ENCODE measurements at places on chromosomes 12 and 14.

DNA sequence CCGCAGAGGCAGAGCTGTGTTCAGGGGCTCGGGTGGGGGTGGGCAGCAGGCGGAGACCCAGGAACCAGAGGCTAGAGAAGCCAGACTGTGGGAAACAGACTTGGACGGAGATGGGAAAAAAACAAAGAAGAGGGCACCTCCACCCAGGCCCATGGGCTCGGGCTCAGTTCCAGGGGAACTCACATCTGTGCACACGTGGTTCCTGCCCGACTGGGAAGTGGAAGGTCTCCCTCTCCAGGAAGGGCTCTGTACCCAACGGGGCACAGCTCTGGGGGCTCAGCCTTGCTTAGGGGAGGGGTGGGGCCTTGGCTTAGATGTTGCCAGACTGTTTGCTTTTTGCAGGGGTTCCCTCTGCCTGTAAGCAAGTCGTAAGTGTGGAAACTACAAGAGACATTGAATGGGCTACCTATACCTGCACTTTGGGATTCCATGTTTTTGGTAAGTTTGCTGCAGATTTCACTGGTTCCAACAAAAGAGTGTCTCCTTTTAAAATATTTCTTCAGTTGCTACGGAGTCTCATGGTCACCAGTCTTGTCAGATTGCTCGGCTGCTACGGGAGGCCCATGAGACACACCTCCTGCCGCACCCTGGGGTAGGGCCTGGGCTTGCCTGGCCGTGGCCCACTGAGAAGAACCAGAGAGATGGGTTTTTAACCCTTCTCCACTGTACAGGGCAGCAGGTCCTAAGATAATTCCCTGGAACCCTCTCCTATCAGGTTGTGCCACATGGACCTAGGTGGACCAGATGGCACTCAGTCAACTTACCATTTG lies 127.6 kb upstream of the EVL start:
- DNase-seq, result no peak

- DNase-seq, result peak; percentile 70
Measured at GRCh38 chr14:56333359-56334292, 215.4 kb downstream of the PELI2 start.

- peak; percentile 43 for DNase-seq
Measured at GRCh38 chr12:128069359-128069997, 197.5 kb upstream of the TMEM132C start.

GRCh38 chr14:103606963-103607668 lies 21.9 kb upstream of the KLC1 start:
- DNase-seq, result peak; percentile 51

- DNase-seq, result no peak
Measured at GRCh38 chr14:54606178-54606577, 39.2 kb downstream of the SAMD4A start.

GRCh38 chr14:102318781-102319276 lies 717 bp upstream of the ZNF839 start:
- no peak for DNase-seq

DNA sequence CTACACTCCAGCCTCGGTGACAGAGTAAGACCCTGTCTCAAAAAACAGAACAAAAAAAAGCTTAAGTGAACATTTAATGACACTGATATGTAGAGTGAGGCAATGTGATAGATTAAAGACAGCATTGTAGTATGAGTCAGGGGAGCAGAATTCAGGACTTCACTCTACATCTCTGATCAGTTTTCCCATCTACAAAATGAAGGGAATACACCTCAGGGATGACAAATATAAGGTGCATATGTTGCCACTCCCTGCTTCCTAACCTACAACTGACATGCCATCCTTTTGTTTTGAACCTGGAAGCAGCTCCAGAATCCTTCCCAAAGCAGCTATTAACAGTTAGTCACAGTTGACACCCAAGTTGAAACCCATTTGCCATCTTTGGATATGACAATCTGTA lies 30.9 kb upstream of the STRN3 start:
- DNase-seq, result no peak

DNA sequence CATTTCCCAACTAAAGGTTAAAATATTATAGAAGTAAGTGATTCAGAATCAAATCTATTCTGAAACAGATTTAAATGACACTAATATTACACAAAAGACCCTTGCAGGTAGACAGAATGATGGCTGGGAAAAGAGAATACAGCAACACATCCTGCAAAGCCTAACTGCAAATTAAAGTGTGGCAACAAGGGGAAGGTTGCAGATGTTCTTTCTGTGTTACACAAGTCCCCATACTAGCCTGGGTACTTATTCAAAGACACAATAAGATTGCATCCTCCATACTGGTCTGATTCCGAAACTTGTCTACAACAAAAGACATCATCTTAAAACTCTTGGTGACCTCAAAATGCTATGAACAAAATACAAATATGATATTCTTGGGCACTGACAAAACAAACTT lies 50.5 kb downstream of the R3HDM2 start:
- DNase-seq, result no peak

DNA sequence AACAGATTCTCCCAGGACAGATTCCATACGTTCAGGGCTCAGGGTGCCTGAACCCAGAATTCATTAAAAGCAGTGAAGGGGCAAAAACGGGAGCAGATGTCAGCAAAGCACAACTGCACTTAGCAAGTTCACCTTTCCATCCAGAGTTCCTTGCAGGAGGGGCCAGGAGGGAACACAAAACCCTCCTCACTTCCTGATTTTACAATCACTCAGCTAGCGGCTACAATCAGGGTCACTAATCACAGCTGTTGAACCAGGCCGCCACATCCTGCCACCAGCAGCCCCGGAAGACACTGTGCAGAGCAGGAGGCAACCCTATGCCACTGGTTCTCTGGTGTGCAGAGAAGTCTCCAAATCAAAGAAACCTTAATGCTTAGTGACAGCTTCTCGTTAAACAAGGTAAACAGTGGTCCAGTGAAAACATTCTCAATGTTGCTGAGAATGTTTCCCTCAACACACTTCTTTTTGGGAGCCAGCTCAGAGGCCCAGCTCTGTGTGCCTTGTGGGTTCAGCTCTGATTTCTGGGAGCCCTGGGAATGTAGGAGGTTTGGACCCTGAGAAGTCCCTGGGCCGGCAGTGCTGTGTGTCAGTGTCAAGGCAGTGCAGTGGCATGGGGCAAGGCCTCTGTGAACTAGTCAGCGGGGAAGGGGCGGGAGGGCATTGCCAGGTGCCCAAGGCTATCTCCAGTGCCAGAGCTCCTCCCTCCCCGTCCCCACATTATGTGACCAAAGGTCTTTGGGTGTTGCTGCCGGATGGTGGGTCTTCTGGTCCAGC lies 54.5 kb downstream of the VCPKMT start:
- no peak for DNase-seq

DNA sequence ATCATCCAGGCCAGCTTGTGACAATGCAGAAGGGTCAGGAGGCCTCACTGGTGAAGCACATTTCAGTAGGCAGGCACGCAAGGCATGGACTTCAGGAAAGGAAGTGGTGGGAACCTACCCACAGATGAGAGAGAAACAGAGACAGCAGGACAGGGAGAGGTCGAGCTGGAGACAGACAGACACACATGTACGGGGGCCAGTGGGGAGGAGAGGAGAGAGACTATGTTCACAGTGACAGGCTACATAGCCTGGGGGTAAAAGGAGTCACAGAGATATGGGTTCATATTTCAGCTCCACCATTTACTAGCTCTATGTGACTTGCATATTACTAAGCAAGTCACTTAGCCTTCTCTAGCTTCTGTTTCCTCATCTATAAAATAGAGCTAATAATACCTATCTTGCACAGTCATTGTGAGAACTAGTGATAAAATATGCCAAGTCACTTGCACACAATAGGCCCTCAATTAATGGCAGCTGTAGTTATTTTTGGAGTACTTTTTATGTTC lies 91.1 kb upstream of the FUT8 start:
- DNase-seq, result no peak

DNA sequence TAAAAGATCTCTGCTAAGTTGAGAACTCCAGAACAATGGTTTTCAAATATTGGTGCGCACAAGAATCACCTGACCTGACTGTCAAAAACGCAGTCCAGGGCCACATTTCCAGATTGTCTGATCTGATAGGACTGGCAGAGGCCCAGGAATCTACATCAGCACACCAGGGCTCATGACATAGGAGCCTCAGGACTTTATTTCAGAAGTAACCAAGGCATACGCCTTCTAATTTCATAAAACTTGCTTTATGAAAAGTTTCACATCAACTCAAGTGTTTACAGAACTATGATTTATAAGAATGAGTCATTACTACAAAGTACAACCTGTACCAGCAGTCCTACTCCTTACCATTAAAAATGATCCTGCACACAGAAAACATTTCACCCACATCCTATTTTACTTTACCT lies 47.7 kb upstream of the PTPRO start:
- no peak for DNase-seq

GRCh38 chr12:54052438-54053002 lies 1.1 kb upstream of the HOXC4 start:
- DNase-seq, result no peak
